ENCODE measurements at places on chromosomes 3 and 15. TPM values are rescaled to one million over a fixed set of nuclear protein-coding genes. Genes with fewer than 3 reads are reported as not detected.

Gene SCG5
- 29.6 TPM for total RNA-seq

Gene TCF12
- 67.7 TPM for total RNA-seq

Gene DAZL
- not detected for total RNA-seq

Gene ZNF280D
- 22.3 TPM for total RNA-seq

Gene CPN2
- not detected for total RNA-seq

Gene ROBO1
- total RNA-seq = 94.4 TPM

Gene MRPS22
- total RNA-seq = 31.9 TPM

Gene OXTR
- 30.7 TPM for total RNA-seq

Gene SNTN
- total RNA-seq = not detected

Gene IL17RB
- total RNA-seq = under 0.01 TPM

Gene ITPKA
- 0.91 TPM for total RNA-seq

Gene SAMD7
- not detected for total RNA-seq

Gene PLA2G4D
- total RNA-seq = not detected

Gene CPNE9
- not detected for total RNA-seq

Gene CNTN3
- total RNA-seq = 7.0 TPM

Gene PDZRN3
- 26.0 TPM for total RNA-seq

Gene SNRPA1
- total RNA-seq = 10.6 TPM

Gene RLBP1
- not detected for total RNA-seq

Gene LMCD1
- 49.8 TPM for total RNA-seq

Gene CPA3
- total RNA-seq = not detected

Gene ACP3
- total RNA-seq = 0.33 TPM

Gene OR4F15
- total RNA-seq = not detected

Gene GJD2
- total RNA-seq = not detected

Gene CDAN1
- total RNA-seq = 13.7 TPM

Gene CCDC80
- total RNA-seq = 1,677 TPM

Gene MST1
- total RNA-seq = 13.2 TPM

Measured in smooth muscle cell of the pulmonary artery (primary cell).